ENCODE measurements at places on chromosomes 6 and 20.

- DNase-seq: no peak
Measured at GRCh38 chr6:140597181-140597580, 1222.7 kb upstream of the CITED2 start.

GRCh38 chr6:131027326-131027725 is 35.7 kb downstream of the EPB41L2 start:
- no peak for DNase-seq

- DNase-seq: peak; percentile 38
Measured at GRCh38 chr6:41901882-41902519, 6.8 kb upstream of the USP49 start.

DNA sequence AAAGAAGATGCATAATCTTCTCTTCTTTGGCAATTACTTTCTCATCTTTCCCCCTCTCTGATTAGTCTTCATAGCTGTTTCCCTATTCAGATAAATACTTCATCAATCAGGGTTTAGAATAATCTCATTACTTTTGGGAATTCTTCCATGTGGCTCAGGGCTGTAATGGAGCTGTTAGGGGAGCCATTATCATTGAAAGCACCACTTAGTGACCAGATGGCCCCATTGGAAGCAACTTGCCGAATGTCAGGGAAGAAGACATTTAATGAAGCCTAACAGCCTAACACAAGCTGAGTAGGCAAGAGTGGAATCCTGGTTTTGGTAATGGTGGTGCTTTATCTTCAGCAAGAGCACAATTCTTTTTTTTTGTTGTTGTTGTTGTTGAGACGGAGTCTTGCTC is 45.0 kb downstream of the TIAM2 start:
- DNase-seq: no peak

DNA sequence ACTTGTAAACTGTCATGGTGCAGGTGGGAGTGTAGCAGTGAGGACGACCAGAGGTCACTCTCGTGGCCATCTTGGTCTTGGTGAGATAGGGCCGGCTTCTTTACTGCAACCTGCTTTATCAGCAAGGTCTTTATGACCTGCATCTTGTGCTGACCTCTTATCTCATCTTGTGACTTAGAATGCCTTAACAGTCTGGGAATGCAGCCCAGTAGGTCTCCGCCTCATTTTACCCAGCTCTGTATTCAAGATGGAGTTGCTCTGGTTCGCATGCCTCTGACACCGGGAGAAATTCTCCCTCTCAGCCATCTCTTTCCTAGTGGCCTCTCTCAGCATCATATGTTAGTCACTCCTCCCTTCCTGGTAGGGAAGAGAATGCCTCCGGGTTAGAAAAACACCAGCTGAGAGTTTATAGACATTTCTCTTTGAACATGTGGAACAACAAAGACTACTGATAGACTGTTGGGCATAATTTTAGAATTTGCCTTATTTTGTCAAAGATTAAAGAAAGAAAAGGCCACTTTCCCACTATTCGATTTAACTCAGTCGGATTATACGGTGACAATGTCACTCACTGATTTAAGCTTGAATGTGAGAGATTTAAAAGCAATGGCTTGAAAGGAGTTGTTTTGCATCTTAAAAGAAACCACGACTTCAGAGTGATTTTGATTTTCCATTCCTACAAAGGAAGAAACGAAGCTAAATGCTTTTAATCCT is 67.9 kb upstream of the SNX9 start:
- peak; percentile 52 for DNase-seq

DNA sequence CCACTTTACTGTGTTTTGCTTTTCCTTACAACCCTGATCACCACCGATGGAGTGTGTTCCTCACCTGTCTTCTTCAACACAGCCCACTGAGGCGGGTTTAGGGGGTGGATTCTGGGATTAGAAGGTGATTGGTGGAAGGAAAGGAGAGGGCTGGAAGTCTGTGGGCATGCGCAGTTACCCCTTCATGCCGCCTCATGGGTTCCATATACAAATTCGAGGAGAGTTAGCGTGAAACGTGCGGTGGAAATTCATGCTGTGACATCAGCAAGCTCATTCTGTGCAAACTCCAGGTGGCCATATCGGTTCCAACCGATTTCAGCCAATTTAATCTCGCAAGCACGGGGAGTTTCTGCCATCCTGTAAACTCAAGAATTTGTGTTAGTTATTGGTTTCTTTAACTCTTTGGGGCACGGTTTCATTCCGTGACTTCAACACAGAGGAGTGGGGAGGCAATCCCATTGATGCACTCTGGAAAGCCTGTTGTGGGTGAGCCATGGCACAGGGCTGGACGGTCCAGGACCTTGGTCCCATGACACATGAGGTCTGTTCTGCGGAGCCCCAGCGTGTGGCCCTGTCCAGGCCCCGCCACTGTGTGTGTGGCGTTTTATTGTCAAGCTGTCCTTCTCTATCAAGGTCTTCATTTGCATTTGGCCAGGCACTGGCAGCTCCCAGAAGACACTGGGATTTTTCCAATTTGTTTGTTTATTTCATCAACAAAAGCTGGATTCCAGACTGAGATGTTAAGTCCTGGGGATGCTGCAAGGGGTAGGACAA is 482.8 kb upstream of the SULF2 start:
- no peak for DNase-seq

- no peak for DNase-seq
Measured at GRCh38 chr6:109925075-109925474, 53.0 kb upstream of the GPR6 start.
